Airway epithelial cell (primary cell): ENCODE measurements at places on chromosomes 2 and 18. TPM values are rescaled to one million over a fixed set of nuclear protein-coding genes. Genes with fewer than 3 reads are reported as not detected.

Gene STPG4
- total RNA-seq = not detected in 2 replicates

Gene SULT6B1
- total RNA-seq = not detected in 2 replicates

Gene UCN
- total RNA-seq = 0.49 and 1.7 TPM in 2 replicates

Gene NHEJ1
- 12.4 and 12.6 TPM in 2 replicates for total RNA-seq

Gene UPP2
- total RNA-seq = not detected in 2 replicates

Gene SLC5A7
- total RNA-seq = not detected in 2 replicates

Gene GCG
- total RNA-seq = not detected in 2 replicates

Gene EFHD1
- 0.21 and 0.84 TPM in 2 replicates for total RNA-seq
